ENCODE measurements at places on chromosomes 11 and 22. TPM values are rescaled to one million over a fixed set of nuclear protein-coding genes. Genes with fewer than 3 reads are reported as not detected.

- H3K4me3 ChIP-seq: no peak overlapping the region
- H3K36me3 ChIP-seq: no peaks in the 10 kb centered on the region
- no peaks in the 10 kb centered on the region for H3K4me1 ChIP-seq
Measured at GRCh38 chr11:17686231-17686980, 33.0 kb upstream of the MYOD1 start.

Gene SLC15A3
- total RNA-seq: not detected

Gene F2
- not detected for total RNA-seq

Gene CFAP300
- total RNA-seq: 11.3 TPM

- H3K36me3 ChIP-seq: no peaks in the 10 kb centered on the region
- no peaks in the 10 kb centered on the region for H3K27me3 ChIP-seq
- H3K4me1 ChIP-seq: peaks cover 11% of the 10 kb centered on the region
- peak within 1 kb of the TSS; percentile 52 for H3K27ac ChIP-seq
- DNase-seq: peak; percentile 75
- H3K4me3 ChIP-seq: peak within 1 kb of the TSS; percentile 42
Measured at GRCh38 chr22:37244114-37244921, at the start of gene RAC2. TSS of gene RAC2 (minus strand) at chr22:37244269. CDS start at chr22:37244148, 121 bp downstream.

Measured in A673 (cell line).